ENCODE measurements at places on chromosomes 2 and 18.
A peak's percentile ranks its signal among the peaks of the same experiment; 100 is the strongest.

DNA sequence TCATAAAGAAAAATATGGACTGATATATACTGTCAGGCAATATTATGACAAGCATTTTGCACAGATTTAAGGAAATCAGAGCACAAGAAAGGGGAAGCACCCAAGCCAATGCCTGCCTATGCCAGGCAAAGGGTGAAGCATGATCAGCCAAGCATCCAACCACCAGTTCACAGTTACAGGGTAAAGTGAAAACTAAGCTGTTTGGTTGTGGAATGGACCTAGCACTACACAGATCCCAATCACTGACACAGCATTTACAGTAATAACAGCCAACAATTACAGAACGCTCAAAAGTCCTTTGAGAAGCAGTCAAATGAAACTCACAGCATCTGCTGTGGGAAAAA, 90.3 kb downstream of the SP3 start:
- DNase-seq = peak; percentile 75

GRCh38 chr2:74690571-74690970, 36.5 kb downstream of the SEMA4F start:
- DNase-seq = peak; percentile 71

DNA sequence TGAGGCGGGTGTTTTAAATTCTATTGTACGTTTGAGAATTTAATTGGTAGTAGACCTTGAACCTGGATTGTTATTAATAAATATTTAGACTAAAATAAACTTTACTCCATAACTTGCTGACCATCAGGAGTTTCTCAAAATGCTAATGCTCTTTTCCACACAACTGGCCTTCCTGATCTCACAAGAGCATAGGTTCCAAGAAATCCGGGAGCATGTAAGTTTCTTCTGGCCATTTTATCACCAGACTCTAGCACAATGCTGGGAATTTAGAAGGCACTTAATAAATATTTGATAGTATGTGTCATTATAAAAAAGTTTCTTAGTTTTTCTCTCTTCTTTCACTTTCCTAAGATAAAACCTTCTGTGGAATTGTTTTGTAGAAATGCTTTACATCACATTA, 2047.1 kb downstream of the SUCLG1 start:
- no peak for DNase-seq

DNA sequence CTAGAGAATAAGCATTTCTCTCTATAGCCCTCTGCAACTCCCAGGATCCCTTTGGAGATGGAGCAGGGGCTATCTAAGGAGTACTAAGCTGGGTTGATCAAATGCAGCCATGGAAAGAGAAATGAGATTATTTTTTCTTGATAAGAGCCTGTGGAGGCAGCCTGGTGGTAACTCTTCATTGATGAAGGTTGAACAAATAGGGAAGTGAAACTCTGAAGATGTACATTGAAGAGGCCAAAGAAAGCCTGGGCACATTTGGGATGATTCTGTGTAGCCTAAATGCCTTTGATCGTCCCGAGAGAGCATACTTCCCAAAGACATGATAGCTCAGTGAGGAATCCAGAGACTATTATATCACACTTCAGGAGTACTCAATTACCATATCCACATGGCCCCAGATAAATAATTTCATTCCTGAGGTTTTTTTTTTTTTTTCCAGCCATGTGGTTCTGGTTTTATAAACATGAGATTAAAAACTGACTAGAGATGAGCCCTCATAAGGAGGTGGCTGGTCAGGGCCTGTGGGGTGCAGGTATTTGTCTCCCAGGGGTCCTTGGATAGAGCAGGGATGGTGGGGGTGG, 192.5 kb downstream of the TPGS2 start:
- DNase-seq = no peak

DNA sequence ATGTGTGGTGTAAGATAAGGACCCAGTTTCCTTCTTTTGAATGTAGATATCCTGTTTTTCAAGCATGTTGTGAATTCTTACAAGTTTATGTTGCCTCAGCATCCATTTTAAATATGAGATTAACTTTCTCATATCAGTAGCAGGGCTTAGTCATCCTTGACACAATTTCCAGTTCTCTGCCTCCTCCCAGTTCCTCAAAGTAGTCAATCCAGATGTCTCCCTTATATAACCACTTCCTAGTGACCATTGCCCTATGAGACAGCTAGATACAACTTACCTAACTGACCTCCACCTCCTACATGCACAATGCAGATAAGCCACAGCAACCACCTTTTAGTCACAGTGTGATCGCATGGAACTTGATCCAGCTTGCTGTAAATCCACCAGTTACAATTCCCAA, 269.2 kb upstream of the ZNF521 start:
- DNase-seq = no peak

DNA sequence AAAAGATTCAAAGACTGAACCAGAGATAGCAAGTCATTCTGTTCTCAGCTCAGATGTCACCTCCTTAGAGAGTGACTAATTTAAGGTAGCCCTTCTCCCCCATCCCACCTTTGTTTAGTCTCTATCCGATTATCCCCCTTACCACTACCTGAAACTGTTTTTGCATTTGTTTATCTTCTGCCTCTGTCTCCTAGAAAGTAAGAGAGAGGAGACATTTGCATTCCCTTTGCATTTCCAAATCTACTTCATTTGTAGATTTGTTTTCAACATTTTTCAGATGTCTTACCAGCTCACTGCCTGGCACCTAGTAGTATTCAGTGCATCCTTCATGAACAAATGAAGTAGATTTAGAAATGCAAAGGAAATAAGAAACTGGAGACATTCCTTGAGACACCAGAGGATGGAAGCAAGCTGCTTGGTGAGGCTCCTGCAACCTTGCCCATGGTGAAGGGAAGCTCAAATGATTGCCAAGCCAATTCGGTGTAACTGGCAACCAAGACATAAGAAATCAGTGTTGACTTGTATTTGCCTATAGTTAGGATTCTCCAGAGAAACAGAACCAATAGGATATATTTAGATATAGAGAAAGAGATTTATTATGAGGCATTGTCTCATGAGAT, 385.7 kb downstream of the STK39 start:
- DNase-seq = no peak

GRCh38 chr2:143425896-143426295, 296.7 kb downstream of the ARHGAP15 start:
- DNase-seq = no peak

All from suppressor macrophage (primary cell).